NCI-H2081 treated with DMSO at 0.1 percent for 48 hours (cell line): ENCODE measurements at places on chromosomes 11 and 22.

DNA sequence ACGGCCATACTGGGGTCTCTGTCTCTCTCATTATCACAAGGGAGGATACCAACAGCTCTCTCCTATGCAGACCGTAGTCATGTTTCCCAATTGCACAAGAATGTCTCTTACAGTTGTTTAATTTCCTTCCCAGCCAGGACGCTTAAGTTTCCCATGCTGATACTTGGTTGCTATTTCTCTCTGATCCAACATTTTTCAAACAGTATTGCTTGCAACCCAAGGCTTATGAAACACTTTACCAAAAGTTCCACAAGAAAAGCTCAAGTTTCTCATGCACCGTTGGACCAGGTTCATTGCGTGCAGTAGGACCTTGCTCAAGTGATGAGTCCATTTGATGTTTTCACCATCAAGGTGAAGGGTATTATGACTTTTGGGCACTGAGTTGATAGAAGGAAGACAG lies 46.6 kb downstream of the GGTLC2 start:
- DNase-seq, result no peak

DNA sequence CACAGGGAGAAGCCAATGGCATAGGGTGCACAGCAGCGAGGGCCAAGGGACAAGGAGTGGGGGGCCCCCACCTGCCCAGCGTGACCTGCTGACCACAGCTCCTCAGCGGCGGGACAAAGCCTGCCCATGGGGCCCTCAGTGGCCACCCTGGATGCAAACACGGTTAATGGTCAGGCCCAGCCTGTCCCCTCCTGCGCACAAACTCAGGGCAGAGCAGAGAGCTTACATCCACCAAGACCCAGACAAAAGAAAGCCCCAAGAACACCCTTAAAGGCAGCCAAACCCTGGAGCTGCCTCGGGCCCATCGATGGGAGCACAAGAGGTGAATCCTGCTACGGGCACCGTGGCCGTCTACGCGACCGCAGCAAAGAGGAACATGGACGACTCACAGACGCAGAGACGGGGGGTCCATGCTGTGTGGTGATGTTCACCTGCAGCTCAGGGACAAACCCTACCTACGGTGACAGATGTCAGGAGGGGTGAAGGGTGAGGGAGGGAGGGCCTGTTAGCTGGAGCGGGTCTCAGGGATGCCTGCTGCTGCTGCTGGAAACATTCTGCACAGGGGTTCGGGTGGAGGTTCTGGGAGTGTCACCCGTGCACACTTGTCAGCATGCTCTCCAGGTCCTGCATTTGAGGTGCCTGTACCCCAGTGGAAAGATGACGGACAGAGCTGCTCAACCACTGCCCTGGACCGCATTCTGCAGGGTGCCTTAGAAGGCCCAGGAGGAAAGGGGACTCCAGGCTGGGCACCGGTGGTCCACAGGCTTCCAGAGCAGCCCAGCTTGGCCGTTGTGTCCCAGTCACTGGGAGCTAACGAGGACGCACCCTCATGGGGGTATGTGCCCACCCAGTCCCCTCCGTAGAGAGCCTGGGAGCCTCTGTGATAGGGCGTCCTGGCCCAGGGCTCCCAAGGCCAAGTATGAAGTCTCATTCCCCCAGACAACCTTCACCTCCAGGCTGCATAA lies 11.6 kb downstream of the ASCL2 start:
- no peak for DNase-seq

- DNase-seq, result no peak
Measured at GRCh38 chr22:33000342-33001280, 57.6 kb downstream of the SYN3 start.

DNA sequence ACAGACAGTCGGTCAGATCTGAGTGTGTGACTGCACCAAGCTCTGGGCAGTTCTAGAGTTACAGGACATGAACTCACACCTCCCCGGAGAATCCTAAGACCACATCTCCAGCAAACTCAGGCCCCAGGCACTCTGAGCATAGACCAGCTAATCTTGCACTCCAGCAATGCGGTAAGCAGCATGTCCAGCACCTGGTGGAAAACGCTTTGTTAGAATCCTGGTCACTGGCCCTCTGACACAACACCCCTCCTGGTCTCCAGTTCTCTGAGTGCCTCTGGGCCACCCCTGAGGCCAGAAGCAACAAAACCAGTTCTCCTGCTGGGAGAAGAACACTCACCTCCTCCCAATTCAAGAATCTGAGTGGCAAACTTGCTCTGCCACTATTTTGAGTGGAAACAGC lies 82.7 kb upstream of the TMEM45B start:
- DNase-seq, result no peak

DNA sequence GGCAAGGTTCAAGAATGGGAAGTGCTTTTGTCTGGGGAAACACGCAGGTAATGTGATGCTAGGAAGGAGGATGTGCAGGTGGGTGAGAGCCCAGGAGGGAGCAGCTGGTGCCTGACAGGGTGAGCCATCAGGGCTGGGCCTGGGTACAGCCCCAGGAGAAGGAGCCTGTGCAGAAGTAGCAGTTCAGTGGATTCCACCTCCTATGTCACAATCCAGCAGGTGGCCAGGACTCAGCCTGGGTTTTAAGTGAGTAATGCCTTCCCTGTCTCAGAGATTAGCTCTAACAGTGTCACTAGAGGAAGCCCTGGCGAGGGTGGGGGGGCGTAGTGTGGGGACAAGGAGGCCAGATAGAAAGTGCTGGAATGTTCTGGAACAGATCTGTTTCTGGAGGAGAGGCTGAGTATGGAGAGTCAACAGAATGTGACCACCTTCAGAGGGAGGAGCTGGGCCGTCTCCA lies 8.1 kb downstream of the RIC8A start:
- no peak for DNase-seq

GRCh38 chr22:25966448-25966913 lies 202.8 kb upstream of the SEZ6L start:
- peak; percentile 53 for DNase-seq

DNA sequence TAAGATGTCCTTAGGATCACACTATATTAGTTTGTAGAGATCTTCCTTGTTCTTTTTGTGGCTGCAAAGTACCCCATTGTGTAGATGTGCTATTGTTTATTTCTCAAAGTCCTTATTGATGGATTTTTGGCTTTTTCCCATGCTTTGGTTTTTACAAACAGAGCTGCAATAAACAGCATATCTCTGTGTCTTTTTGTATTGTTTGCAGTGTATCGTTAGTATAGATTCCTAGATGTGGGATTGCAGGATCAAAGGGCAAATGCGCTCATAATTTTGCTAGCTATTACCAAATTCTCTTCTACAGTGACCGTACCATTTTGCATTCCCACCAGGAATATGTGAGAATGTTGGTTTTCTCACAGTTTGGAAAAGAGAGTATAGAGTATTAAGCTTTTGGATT lies 27.5 kb upstream of the FTH1 start:
- no peak for DNase-seq
